ENCODE measurements at places on chromosomes 4 and X. TPM values are rescaled to one million over a fixed set of nuclear protein-coding genes. Genes with fewer than 3 reads are reported as not detected.
A peak's percentile ranks its signal among the peaks of the same experiment; 100 is the strongest.

The WAS gene
- total RNA-seq = 9.9 TPM

The VSIG4 gene
- 105 TPM for total RNA-seq

The PPP1R2C gene
- total RNA-seq = not detected

The IL2RG gene
- total RNA-seq = 6.3 TPM

The JAKMIP1 gene
- total RNA-seq = 0.58 TPM

The LIMCH1 gene
- 68.5 TPM for total RNA-seq

The KCND1 gene
- total RNA-seq = 0.83 TPM

The CC2D2A gene
- total RNA-seq = 23.0 TPM

The MAGEA6 gene
- total RNA-seq = not detected

The NDST3 gene
- not detected for total RNA-seq

The FHIP1A gene
- total RNA-seq = 2.0 TPM

The DAPP1 gene
- 2.5 TPM for total RNA-seq

The UCHL1 gene
- 34.9 TPM for total RNA-seq

The PDLIM3 gene
- 1,331 TPM for total RNA-seq

DNA sequence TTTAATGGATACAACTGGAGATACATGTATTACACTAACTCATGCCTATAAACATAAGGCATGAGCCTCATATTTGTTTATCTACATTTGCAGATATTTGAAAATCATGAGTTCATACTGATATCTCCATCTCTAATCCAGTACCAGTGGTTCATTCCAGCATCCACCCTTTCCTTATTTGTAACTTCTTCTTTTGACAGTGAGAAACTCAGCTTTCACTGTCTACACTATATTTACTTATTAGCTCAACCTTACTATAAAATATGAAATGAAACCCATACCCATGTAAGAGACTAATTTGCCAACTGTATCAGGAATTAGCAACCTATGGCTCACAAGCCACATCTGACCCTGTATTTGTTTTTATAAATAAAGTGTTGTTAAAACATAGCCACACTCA, 161.9 kb upstream of the GPRIN3 start:
- DNase-seq = no peak

DNA sequence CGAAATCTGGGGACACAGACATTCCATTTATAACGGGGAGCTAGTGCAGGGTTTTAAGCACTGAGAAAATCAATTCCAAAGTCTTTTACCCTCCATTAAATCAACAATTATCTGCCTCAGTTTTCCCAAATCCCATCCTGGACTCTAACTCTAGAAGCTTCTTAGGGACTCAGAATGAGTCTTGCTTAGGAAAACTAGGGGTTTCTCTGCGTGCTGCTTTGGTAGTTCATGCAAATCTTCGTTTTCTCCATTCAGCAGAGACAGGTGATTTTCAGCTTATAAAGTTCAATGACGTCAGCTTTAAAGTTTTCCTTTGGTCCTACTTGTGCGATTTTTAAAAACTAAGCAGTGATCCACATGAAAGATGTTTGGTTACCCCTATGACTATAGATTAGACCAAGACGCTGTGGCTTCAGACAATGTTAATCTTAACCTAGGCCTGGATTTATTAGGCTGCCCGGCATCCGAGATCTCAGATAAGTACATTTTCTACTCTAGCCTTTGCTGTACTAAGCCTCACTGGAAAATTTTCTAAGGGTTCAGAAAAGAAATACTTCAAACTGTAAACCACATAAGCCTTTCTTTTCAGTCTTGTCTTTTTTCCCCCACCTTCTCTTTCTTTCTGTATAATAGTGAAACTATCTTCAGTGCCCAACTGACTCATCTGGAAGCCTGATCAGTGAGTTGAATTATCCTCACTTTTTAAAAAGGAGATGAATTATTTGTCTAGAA, 121.4 kb upstream of the GATB start:
- no peak for DNase-seq

- no peak for DNase-seq
Observed at GRCh38 chr4:48300004-48300403, 30.4 kb upstream of the TEC start.

DNA sequence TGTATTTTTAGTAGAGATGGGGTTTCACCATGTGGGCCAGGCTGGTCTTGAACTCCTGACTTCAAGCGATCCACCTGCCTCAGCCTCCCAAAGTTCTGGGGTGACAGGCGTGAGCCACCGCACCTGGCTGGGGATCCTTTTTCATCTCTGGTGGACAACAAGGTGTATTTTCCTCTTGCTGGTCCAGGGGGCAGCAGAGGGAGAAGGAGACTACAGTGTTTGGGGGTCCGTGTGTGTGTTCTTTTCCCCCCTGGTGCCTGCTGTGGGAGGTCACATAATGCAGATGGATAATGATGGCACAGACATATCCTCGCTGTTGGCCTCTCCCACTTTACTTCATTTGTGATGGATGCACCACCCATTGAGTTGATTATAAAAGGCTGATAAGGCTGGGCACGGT, 39.0 kb upstream of the CD99 start:
- no peak for DNase-seq

DNA sequence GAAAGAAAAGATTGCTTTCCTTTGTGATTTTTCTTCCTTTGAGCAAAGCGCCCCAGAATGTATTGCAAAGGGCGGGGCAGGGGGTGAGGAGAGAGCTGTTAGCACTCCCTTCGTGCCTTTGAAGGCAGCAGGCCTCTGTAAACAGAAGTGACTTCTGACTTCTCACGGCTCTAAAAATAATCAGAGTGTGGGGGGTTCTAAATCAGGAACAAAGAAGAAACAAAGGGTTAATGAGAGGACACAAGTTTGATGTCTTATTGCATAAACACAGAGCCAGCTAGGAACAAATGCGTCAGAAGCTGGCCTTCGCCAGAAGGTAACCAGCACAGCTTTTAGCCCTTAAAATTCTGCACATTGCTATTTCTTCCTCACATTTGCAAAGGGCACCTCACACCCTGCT, 626.2 kb downstream of the MID1IP1 start:
- no peak for DNase-seq

DNA sequence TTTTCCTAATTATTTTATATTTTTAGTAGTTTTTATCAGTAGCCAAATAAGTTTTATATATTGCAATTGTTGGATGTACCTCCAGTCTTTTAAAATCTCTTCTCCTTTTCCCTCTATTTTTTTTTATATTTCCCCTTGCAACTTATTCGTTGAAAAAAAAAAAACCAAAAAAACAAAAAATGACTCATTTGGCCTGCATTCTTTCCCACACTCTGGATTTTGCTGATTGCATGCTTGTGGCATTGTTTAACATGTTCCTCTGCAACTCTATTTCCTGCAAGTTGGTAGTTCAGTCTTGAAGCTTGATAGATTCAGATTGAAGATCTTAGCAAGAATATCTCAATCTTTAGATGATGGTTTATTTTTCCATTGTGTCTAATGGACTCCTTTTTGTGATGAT, 260.6 kb upstream of the BOD1L1 start:
- no peak for DNase-seq

DNA sequence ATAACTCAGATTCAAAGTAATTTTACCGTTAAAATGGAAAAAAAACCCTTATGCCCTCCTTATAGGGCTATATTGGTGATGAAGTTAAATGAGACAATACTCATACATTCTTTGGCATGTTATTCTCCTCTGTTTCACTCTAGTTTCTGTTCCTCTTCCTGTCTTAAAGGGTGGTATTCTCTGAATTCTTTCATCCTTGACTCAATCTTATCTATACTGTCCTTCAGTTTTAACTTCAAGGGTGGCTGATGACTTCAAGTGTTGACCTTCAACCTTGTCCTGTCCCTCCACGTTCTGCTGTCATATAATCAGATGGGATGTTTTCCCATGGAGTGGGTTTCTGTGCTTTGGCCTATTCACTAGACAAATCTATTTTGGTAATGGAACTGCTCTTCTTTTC, 44.0 kb downstream of the ZNF518B start:
- no peak for DNase-seq

- no peak for DNase-seq
Observed at GRCh38 chr4:177574446-177574845, 132.2 kb upstream of the AGA start.

DNA sequence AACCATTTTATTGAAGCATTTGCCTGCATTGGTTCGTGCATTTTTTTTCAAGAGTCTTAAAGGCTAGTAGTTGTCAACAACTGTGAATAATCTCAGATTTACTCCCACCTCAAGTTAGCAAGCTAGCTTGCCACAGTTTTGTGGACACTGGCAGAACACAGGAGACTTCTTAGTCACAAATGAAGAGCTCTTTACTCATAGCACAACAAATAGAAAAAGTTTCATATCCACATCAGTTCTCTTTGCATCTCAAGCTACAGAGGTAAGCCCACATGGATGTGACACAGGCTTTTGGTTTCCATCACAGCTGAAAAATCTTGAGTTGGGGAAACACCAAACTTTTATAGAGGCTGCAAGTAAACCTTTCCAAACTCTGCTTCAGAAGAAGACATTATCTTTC, 2315.7 kb upstream of the TENM3 start:
- no peak for DNase-seq

- DNase-seq = no peak
Observed at GRCh38 chr4:26937139-26937538, 76.5 kb downstream of the STIM2 start.

DNA sequence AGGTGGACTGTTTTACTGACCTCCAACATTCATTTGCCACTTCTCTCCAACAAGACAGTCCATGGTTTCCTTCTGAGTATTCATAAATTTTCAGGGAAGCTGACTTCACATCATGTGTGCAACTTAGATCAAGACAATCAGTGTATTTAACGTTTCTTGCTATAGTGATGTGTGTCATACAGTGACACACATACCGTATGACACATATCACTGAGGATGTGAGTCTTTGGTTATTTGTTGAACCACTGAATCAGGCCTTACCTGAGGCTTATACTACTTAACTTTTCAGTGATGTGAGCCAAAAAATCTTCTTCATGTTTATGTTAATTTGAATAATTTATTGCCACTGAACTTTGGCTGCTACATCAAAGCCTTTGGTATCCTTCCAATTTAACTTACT, 166.8 kb downstream of the BMPR1B start:
- no peak for DNase-seq

DNA sequence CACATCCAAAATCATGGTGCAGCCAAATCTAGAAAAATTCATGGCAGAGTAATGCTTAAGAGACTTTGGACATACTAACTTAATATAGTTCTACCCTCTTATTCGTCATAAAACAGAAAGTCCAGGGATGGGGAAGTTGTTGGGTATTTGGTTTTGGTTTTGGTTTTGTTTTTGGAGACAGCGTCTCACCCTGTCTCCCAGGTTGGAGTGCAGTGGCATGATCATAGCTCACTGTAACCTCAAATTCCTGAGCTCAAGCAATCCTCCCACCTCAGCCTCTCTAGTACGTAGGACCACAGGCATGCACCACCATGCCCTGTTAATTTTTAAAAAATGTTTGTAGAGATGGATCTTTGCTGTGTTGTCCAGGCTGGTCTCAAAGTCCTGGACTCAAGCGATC, 271.8 kb upstream of the TENM3 start:
- no peak for DNase-seq

DNA sequence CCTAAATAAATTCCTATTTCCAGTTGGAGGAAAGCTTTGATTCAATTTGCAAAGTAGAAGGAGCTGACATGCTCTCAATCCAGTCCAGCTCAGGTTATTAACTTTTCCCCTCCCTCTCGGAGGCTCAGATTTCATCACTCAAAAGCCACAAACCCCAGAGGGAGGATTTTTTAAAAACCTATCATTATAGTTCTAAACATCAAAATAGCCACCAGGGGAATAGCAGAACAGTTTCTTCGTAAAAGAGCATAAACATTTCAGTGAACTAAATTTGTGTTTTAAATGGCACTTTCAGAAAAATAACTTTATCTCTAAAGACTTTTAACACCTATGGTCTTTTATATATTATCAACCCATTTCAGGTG, 8.8 kb downstream of the GPRIN3 start:
- no peak for DNase-seq

DNA sequence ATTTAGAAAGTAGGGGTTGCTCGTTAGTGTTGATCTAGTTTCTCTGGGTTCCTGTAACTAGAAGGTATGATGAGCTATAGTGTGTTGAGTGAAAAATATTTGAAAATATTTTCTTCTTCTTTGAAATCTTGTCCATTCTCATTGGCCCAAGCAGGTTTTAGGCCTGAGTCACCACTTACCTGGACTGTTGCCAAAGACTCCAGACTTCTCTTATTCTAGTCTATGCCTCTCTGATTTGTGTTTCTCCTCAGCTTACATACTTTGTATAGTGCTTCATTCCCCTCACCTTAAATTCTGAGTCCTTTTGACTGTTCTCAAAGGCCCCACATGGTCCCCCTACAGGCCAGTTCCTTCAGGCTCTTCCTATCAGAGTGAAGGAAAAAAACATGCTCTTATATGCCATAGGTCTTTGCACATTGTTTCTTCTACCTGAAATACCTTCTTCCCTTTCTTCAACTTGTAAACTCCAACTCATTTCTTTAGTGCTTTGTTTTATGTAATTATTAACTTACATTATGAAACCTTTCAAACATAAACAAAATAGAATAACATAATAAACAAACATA, 258.2 kb downstream of the PPP1R2C start:
- DNase-seq = no peak

- no peak for DNase-seq
Observed at GRCh38 chrX:108126661-108127060, 35.1 kb downstream of the ATG4A start.

- no peak for DNase-seq
Observed at GRCh38 chrX:47499293-47499692, 16.3 kb upstream of the ZNF41 start.

DNA sequence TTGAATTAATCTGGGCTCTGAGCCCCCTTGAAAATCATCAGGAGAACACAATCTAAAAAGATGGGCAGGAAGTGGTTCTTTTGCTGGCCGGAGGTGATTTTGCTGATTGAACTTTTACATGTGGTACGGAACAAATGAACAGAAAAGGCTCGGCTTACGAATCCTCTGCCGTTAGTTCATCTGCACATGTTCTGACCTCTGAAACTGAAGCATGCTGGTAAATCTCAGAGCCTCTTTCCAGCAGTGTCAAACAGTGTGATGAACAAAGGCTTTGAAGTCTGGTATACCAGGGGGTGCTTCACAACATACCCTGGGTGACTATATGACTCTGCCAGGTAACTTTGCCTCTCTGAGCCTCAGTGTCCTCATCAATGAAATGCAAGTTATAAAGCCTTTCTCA, 194.2 kb upstream of the C1QTNF7 start:
- no peak for DNase-seq

GRCh38 chr4:51942833-51943215, 77.3 kb downstream of the LRRC66 start:
- peak; percentile 7 for DNase-seq

GRCh38 chrX:45747905-45748304, 547.2 kb upstream of the DIPK2B start:
- DNase-seq = no peak

All from esophagus muscularis mucosa (tissue), 4 donors.